Activated CD4-positive, alpha-beta T cell treated with anti-CD3 and anti-CD28 coated beads, Interleukin-2, Interleukin-4, amounts not matched to agents 100 ng/mL and 50 ng/mL, durations not matched to agents 16 hours and 8 hours (primary cell): ENCODE measurements at places on chromosomes 6 and 20.

GRCh38 chr20:62741701-62742491, 33.3 kb downstream of the NTSR1 start:
- no peak for DNase-seq

DNA sequence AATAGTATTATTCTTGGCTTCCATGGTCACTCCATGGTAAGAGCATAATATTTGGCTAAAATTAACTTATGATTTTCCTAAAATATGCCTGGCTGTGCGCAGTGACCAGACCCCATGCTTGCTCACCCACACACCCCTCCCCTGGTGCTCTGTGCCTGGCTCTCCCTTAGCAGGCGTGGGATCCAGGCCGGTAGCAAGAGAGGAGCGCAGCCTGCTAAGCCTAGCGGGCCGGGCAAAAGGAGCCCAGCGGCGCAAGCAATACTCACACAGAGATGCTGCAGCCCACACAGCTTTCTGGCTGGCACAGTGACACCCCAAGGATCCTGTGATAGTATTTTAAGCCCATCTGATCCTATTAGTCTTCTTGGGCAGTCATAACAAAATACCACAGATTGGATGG, 79.8 kb upstream of the EYS start:
- DNase-seq: no peak

DNA sequence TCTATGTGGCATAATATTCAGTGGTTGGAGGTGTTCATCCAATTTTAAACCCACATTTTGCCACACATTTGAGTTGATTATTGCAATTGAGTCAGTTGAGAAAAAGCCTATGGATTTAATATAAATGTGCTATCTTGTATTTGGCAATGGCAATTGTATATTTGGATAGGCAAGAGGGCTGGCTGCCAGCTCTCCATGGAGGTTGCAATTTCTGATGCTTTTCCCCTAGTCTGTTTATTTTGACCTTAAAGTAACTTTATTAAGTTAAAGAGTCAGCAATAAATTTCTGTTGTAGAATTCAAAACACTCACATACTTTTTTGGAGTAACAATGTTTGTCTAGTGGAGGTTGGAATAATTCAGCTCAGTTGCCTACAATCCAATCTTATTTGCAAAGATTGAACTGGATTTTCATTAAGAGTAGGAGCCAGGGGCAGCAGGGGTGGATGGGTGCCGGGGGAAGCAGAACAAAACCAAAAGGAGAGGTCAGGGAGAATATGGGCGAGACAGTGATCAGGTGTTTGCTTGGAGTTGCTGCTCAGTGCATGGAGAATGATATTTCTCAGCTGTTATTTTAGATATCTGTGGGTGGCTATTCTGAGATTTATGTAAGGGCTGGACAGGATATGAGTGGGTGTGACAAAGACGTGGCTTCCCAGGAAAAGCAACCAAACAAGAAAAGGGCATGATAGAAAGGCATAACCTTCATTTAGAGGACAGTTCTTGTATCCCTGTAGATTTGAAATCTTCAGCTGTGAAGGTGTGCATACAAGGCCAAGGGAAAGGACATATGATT, 163.0 kb downstream of the HDGFL1 start:
- no peak for DNase-seq

GRCh38 chr6:80214436-80215022, 108.1 kb downstream of the BCKDHB start:
- DNase-seq: peak; percentile 28

DNA sequence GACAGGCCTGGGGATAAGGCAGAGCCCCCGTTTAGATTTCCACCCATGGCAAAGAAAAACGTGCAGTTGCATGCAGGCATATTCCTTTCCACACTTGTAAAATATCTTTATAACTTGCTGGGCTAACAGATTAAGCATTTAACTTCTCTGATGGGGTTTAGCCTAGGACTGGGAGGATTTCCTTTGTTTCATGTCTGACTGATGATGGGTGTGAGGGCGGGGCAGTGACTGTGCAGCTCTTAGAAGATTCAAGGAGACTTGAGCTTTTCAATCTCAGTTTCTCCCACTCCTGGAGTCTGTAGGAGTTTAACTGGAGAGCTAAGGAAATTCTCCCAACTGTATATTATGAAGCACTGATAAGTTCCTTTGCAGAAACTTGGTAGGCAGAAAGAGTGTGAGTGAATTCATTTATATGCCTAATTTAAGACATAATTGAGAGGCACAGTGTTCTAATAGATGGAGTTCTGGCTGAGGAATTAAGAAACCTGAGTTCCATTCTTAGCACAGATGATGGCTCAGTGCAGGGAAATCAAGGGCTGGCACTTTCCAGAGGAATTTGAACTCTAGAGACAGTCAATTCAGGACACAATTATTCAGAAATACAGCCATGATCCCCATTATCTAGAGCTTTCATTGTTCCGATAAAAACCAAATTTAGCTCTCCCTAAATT, 214.6 kb upstream of the CNR1 start:
- DNase-seq: no peak

- no peak for DNase-seq
These were observed 201.4 kb downstream of the PREX1 start for GRCh38 chr20:48626226-48626937.

DNA sequence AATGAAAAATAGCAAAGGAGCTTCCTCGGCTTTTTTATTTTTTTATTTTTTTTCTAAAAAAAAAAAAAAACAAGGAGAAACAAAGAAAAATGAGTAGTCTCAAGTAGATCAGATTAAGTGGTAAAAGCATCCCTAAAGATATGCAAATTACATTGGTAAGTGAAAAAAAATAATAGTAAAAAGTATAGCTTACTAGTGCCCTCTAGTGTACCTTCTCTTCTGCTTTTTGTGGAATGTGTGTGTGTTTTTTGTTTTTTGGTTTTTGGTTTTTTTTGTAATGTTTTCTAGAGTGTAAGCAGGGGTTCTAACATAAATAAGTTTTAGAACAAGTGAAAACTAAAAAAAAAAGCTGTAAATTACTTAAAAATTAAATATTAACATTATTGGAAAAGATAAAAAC, 1062.0 kb downstream of the HACE1 start:
- no peak for DNase-seq

DNA sequence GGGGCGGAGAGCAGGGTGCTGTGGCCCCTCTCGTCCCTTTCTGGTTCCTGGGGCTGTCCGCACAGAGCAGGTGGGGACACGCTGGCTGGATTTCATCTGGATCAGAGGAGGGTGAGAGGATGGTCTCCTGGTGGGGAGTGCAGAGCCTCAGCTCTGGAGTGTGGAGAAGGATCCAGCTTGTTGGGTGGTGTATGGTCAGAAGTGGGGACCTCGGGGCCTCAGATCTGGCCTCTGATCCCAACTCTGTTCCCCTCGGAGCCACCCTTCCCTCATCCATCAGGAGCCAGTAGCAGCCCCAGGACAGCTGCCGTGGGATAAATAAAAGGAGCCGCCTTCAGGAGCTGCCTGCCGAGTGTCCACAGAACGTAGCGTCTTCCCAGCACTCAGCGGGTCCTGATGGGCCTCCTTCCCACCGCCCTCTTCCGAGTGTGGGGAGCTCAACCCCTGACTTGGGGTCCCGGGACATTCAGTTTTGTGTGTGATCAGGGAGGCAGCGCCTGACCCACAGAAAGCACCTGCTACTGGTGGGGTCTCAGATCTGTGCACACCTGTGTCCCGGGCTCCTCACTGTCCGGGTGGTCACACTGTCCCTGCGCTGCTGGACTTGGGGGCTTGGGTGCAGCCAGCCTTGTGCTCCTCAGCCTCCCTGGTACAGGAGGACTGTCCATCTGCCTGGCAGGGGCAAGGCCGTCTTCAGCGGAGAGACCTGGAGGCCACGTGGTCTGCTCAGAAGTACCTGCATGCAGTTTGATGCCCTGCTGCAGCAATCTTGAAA, 25.4 kb upstream of the BHLHE23 start:
- no peak for DNase-seq

GRCh38 chr6:160455541-160456213, 107.5 kb downstream of the SLC22A3 start:
- DNase-seq: peak; percentile 61

- no peak for DNase-seq
These were observed 563 bp upstream of the NNAT start for GRCh38 chr20:37520419-37520955.

- no peak for DNase-seq
These were observed 31.3 kb downstream of the PNPLA1 start for GRCh38 chr6:36301085-36301658.

GRCh38 chr6:100452998-100453397, 11.7 kb downstream of the SIM1 start:
- no peak for DNase-seq

DNA sequence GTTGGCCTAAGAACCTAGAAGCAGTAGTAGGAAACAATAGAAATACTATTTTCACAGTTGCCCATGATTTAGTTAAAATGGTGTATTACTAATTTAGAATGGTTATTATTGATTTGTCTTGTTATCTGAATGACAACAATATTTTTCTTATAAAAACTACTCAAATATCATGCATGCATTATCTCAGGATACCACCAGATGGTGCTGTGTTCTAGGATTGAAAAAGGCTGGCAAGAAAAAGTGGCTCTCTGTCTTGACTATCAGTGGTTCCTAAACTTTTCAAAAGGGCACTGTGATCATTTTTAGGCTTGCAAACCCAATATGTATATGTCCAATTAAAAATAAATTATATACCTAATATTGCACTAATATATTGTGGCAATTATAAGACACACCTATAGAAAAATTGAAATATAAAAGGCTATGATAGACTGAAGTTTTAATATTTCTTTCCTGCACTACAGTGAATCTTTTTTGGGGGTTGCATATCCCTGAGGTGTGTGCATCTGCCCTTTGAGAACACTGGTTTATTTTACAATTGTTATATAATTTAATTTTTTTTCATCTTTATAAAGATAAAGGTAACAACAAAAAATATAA, 131.7 kb upstream of the MLIP start:
- peak; percentile 23 for DNase-seq

DNA sequence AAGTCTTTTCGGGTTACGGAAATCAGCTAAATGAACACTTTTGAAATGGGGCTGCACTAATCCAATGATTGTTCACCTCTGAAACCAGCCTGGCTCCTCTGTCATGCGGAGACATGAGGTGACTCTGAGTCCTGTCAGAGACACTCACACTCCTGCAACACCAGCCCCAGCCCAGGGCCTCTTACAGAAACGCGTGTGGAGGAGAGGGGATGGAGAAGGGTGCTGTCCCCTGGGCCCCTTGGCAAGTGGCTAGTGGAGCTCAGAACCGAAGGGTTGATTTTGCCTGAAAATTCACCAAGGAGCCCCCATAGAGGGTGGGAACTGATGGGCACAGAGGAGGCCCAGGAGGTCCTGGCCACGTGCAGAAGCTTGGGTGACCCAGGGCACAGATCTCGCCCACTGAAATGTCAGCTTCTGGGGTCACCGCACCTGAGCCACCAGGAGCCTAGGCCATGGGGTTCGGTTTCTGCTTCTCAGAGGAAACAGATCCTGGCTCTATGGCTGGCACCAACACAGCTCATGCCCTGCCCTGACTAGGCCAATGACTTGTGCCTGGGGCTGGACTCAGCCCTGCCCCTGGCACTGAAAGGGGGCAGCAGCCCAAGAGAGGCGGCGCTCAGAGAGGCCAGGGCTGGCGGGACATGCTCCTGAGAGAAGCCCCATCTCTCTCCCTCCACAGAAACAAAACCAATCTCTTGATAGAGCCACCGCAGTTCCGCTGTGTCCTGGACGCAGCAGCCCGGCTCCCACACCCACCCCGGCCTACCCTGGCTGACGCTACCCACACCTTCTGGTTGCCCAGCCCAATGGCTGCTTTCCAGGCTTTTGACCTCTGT, 144.7 kb downstream of the ERMARD start:
- no peak for DNase-seq

DNA sequence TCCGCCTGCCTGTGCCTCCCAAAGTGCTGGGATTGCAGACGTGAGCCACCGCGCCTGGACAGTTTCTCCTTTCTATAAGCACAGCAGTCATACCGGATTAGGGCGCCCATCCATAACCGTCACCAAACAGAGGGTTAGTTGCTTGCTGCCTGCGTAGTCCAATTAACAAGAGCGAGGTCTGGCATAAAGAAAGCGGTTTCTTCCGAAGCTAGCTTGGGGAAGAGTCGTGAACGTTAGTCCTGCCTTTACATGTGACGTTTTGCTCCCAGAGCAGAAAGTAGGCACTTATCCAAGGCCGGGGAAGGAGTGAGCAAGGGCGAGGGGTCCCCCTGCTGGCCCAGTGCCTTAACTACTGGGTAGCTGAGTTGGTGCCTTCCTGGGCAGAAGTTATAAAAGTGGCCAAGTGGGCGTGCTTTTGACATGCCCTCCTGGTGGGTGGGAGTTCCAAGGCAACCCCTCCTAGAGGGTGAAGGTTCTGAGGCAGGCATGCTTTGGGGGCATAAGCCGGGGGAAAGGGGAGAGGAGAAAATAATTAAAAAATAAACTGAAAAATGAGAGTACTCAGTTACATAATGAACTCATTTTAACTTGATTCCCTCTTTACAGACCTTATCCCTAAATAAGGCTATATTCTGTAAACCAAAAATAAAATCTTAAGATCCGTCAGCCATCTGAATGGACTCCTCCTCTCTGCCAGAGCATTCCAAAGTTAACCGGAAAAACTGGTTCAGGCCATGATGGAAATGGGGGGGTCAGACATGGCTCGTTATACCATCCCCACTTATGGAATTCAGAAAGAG, 88.0 kb downstream of the FAM217A start:
- peak; percentile 69 for DNase-seq

DNA sequence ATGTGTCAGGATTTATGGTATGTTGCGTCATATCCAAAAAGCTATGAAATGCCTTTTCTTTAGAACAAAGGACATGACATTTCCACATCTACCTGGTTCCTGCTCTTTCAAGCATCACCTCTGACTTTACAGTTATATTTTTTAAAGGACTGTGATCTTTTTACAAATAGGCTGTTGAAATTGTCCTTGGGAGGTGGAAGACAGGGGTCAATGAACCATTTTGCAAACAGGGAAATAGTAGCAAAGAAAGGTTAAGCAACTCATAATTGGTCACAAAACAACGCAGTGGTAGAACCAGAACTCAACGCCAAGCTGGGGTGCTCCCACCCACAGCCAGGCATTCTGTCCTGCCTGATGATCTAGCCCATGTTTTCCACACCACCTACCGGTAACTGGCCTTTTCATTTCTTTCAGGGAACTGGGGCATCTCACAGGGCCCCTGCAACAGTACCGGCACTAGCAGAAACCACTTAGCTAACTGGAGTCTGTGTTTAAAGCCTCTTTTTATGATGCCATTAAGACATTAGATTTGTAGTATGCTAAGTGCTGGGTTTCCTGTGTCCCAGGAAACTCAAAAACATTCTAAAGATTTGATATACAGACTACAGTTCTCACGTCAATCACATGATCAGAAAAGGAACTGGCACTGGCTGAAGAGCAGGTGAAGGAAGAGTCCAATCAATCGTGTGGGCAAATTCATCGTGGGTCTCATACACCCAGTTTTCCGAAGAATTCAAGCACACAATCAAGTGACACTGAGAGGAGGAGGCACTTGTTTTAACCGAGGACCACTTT, 13.9 kb downstream of the ZNF217 start:
- DNase-seq: peak; percentile 66

- DNase-seq: no peak
These were observed 280.6 kb upstream of the DEFB112 start for GRCh38 chr6:50330347-50330746.

GRCh38 chr6:169328112-169328801, 74.6 kb upstream of the THBS2 start:
- DNase-seq: no peak
